ENCODE measurements at places on chromosomes 2 and 18.

DNA sequence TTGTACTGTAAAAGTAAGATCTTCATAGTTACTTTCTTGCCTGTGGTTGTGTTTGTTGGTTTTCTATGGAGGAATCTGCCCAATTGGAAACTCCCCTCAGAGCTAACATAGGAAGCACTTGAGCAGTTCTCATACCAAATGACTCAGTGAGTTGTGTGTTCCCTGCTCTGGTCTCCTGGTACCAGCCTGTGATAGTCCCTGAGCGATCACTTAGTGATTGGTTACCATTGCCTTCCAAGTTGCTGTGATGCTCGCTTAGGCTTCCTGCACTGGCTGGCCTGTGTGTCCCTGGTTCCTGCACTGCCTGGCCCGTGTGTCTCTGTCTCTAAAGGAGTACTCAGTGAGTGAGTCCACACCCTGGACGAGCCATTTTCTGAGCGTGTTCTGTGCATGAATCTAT is 133.0 kb downstream of the MAP4K4 start:
- no peak for DNase-seq

- no peak for DNase-seq
Measured at GRCh38 chr2:85589982-85590791, 5.4 kb upstream of the RNF181 start.

- DNase-seq: no peak
Measured at GRCh38 chr2:37324536-37324785, 172 bp downstream of the PRKD3 start.

GRCh38 chr18:658947-659533 is 1.6 kb downstream of the TYMS start:
- DNase-seq: no peak

- DNase-seq: no peak
Measured at GRCh38 chr2:95273566-95274290, 521 bp upstream of the PROM2 start.

DNA sequence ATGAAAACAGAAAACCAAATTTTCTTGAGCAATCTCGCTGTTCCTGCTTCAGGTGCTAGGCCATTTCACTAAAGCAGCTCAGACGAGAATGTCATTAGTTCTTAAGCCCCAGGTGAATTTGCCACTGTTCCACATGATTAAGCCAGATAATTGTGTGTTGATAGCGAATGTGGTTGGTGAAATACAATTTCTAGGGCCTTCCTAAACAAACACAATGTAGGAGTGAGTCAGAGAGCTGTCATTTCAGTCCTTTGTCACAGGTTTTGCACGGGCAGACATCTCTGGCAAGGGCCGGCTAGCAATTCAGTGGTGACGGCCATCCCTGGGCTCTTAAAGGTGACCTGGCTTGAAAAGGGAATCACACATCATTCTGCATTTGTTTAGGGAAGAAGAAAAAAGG is 170.7 kb downstream of the TMEM182 start:
- DNase-seq: no peak

DNA sequence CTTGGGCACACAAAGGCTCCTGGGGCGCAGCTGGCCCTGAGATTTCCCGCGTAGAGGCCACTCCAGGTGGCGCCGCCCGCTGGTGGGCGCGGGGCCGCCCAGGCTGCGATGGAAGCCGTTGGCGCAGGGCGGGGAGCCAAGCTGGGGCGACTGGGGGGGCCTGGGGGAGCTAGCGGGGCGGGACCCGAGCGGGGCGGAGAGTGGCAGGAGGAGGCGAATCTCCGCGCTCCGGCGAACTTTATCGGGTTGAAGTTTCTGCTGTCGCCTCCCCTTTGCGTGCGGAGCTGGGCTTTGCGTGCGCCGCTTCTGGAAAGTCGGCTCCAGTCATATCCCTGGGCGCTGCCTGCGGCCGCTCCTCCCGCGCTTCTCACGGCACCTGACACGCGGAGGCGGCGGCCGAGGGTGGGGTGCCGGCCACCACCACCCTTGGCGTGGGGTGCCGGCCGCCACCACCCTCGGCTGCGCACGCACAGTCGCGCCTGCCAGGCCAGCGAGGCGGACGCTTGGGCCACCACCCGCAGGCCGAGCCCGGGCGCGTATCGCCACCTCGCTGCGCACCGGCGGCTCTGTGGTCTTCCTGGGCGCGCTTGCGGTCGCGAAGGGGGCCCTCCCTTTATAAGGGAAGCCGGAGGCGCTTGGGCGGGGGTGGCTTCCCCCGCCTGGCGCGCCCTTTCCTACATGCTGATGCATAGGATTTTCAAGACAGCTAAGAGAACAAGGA is 919 bp upstream of the CYP1B1 start:
- DNase-seq: peak; percentile 54

GRCh38 chr2:147482916-147483669 is 361.7 kb upstream of the ACVR2A start:
- no peak for DNase-seq

DNA sequence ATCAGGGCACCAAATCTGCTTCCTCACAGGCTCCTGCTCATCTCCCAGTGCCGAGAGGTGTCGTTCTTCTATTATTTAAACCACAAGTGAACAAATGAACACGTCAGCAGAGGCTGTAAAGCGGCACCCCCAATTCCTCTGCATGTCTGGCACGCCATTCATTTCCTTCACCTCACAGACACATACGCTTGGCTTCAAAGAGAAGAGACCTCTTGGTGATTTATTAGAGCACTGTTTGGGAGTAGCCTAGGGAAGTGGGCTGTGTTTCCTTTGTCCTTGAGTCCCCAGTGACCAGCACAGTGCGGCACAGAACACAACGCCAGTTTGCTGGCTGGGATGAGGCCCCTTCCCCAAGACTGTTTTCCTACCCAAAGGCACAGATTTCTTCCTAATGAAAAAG is 184.3 kb upstream of the REV1 start:
- DNase-seq: no peak

GRCh38 chr18:62757399-62758010 is 42.2 kb downstream of the PHLPP1 start:
- no peak for DNase-seq

- DNase-seq: no peak
Measured at GRCh38 chr18:35458271-35458670, 39.5 kb downstream of the INO80C start.

DNA sequence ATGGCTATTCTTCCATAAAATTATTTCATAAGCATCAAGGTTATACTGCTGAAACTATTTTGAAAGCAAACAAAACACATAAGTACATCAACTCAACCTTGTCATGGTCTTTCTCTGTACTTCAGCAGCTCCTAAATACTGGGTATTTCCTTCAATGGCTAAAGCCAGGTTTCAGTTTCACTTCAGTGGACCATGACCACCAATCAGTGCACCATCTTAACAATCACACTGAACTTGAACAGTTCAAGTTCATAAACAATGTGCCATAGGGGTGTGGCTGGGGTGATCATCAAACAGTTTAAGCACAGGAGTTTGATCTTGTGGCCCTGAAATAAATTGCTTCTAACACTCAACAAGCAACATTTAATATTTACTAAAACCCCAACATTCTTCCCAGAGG is 124.1 kb upstream of the FIGN start:
- DNase-seq: no peak

DNA sequence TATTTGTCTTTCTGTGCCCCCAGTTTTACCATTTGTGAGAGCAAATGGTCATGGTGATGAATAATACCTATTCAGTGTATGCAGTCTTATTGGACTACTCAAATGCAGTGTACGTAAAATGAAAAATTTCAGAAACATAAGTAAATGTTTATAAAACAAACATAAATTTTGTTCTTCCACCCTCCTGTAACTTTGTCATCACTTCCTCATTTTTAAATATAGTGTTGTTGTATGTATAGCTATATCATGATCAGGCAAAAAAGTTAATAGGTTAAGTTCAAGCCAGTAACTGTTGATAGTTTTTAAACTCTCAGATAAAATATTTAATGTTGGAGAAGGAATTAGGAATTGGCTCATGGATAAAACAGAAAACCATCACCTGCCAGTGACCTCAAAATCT is 93.2 kb downstream of the KLF7 start:
- no peak for DNase-seq

DNA sequence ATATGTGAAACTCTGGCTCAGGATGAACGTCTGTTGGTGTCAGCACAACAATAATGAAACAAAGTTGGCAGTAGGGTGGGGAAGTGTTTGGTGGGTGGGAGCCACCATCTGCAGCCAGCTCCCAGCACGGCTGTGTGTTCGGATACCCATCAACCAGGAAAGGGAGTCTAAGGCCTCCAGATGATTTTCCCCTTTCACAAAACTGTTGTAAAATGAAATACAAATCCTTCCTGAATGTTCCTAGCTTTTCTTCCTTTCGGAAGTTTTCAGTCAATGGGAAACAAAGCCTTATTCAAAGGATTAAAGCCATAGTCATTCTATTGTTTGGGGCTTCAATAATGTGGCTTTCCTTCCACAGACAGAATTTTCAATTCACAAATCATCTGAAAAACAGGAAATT is 14.5 kb upstream of the DARS1 start:
- peak; percentile 2 for DNase-seq

DNA sequence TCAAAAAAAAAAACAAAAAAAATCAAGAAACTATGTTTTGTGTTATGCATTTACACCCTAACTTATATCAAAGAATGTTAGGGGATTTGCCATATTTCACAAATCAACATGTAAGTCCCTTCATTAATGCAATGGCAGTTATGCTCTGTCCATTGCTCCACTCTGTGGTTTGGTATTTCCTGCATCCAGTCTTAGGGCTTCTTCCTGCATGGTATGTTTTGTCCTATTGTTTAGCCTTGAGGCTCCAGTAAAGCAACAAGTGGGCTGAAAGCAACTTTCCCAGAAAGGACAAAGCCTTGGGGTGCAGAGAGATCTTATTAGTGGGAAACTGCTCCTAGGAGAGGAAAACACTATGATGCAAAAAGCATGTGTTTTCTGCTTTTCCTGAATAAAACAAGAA is 474.1 kb downstream of the IRS1 start:
- no peak for DNase-seq

DNA sequence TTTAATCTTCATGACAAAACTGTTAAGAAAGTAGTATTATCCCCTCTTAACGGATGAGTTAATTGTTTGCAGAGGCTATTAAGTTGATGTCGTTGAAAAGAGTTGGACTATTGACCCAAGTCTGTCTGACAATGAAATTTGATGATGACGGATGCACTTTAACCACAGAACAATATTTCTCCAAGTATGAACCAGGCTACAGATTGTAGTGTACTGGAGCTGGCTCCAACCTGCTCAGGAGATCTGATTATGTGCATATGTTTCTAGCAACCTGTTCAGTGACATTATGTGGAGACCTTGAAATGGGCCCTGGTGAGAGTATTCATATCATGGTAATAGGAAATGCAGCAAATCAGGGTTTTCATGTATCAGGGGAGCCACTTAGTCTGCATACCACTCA is 174.1 kb downstream of the CDH7 start:
- no peak for DNase-seq

GRCh38 chr2:215565897-215566296 is 130.0 kb upstream of the FN1 start:
- DNase-seq: no peak

DNA sequence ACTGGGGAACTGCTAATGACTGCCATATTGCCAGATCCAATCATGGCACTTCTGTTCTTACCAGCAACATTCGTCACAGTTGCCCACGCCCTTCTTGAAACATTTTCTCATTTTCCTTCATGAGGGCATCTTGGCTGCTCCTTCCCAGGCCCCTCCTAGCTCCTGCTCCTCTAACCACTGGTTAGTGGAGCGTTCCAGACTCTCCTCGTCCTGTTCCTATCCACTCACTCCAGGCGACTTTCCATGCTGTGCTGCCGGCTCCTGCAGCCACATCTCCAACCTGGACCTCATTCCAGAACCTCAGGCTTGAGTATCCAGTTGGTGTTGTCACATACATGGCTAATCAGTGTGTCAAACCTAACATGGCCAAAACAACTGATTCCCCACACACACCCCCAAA is 1.3 kb upstream of the ADI1 start:
- no peak for DNase-seq

GRCh38 chr2:168538534-168538933 is 82.5 kb downstream of the CERS6 start:
- DNase-seq: peak; percentile 29

DNA sequence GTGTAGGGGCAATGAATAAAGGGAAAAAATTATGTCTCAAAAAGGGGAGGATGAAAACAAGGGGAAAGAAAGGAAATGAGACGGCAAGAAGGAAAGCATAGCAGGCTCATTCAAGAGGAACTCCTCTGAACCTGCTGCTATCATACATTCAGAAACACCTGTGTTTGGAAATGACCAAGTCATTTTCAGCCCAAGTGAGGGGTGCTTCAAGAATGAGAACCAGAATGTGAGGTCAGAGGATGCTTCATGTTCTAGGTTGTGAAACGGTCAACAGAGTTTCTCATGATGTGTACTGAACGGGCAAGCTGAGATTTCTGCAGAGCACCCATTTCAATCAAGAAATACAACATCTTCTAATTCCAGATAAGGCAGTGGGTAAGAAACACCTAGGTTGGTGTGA is 1367.2 kb upstream of the CELF4 start:
- no peak for DNase-seq

GRCh38 chr2:106853631-106854030 is 32.3 kb downstream of the ST6GAL2 start:
- peak; percentile 62 for DNase-seq

DNA sequence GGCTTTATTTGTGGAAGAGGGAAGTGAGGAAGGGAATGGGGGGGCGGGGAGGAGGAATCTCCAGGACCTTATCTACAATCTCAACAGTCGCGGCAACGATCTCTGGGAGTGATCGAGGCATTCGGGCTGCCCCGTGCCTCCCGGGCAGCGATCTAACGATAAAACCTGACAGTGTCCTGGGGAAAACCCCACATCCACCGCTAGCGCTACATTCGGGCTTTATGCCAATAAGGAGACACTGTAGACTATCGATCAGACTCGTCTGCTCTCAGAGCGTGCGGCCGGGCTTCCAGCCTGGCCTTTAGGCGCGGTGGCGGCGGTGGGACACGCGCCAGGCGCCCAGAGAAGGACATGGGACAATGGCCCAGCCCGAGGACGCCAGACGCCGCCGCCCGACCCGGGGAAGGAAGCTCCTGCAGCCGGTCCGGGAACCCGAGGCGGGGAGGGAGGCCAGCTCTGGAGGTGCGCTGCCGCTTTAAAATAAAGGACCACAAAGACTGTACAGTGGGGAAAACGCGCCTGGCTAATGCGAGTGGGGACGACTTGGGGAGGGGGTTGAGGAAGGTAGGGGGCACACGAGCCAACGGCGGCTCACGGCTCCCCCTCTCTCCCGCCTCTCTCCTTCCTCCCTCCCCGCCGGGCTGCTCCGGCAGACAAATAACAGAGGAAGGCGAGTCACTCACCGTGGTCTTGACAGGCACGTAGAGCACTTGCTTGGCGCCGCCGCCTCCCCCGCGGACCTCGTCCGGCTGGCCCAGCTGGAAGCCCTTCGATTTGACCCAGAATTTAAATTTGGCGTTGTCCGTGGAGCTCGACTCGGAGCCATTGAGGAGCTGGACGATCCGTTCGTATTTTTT is 2.2 kb downstream of the NOL4 start:
- DNase-seq: no peak

Measured in DMS 273 treated with DMSO at 0.1 percent for 48 hours (cell line).